GM23338 (cell line): ENCODE measurements at places on chromosomes 11 and 22. TPM values are rescaled to one million over a fixed set of nuclear protein-coding genes. Genes with fewer than 3 reads are reported as not detected.

GRCh38 chr11:67351275-67352005, 1.9 kb downstream of the POLD4 start:
- no peak overlapping the region for H3K4me3 ChIP-seq
- H3K27me3 ChIP-seq, result no peaks in the 10 kb centered on the region
- H3K4me1 ChIP-seq, result peaks cover 9% of the 10 kb centered on the region
- no peak overlapping the region for H3K27ac ChIP-seq

- no peaks in the 10 kb centered on the region for H3K36me3 ChIP-seq
- peaks cover 44% of the 10 kb centered on the region for H3K27me3 ChIP-seq
- H3K27ac ChIP-seq, result no peak overlapping the region
- no peak overlapping the region for H3K4me3 ChIP-seq
- H3K4me1 ChIP-seq, result peaks cover 10% of the 10 kb centered on the region; the same call in 1 of the 2 replicates
- no peak for DNase-seq
These were observed 4.8 kb downstream of the DSCAML1 start for GRCh38 chr11:117792241-117792640.

Gene MIAT
- 51.4 and 63.6 TPM in 2 replicates for total RNA-seq

DNA sequence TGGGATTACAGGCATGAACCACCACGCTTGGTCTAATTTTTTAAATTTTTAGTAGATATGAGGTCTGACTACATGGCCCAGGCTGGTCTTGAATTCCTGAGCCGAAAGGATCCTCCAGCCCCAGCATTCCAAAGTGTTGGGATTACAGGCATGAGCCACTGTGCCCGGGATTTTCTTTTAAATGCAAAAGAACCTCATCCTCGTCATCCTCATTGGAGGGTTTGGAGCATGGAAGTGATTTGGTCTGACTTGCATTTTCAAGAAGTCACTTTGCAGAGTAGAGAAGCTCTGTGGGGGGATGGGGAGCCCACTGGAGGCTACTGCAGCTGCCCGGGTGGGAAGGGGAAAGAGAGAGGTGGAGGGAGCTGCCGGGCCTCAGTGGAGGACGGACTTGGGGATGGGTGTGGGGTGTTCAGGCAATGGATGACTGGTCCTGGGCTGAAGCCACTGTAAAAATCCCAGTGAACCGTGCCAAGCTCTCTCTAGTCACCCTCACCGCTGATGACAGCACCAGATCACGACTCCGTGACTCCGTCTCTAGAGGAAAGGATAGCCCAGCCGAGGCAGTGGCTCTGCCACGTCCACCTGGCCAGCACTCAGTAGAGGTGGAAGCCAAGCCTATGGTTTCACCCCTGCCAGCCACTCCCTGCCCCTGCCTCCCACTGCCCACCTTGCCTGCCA, 32.8 kb upstream of the SLC22A12 start:
- no peak overlapping the region for H3K4me3 ChIP-seq
- H3K27me3 ChIP-seq, result no peaks in the 10 kb centered on the region
- H3K36me3 ChIP-seq, result no peaks in the 10 kb centered on the region
- peaks cover 9% of the 10 kb centered on the region for H3K4me1 ChIP-seq
- no peak overlapping the region for H3K27ac ChIP-seq

- no peaks in the 10 kb centered on the region for H3K4me1 ChIP-seq
- H3K27ac ChIP-seq, result no peak overlapping the region
- DNase-seq, result no peak
- no peak overlapping the region for H3K4me3 ChIP-seq
These were observed 9.9 kb upstream of the SEC14L3 start for GRCh38 chr22:30481711-30482110.

- no peaks in the 10 kb centered on the region for H3K4me1 ChIP-seq
- H3K4me3 ChIP-seq, result no peak overlapping the region
- no peaks in the 10 kb centered on the region for H3K27me3 ChIP-seq
- no peaks in the 10 kb centered on the region for H3K36me3 ChIP-seq
- H3K27ac ChIP-seq, result no peak overlapping the region
- no peak for DNase-seq
These were observed 213.3 kb downstream of the MN1 start for GRCh38 chr22:27588268-27588667.

- no peaks in the 10 kb centered on the region for H3K36me3 ChIP-seq
- H3K4me3 ChIP-seq, result no peak overlapping the region
- peaks cover 22% of the 10 kb centered on the region for H3K4me1 ChIP-seq
These were observed 47.8 kb downstream of the ABTB2 start for GRCh38 chr11:34309965-34310364.

Gene EFCAB6
- 1.8 and 1.9 TPM in 2 replicates for total RNA-seq

Gene NRGN
- 0.24 TPM in 1 of 2 replicates, not detected in the other for total RNA-seq

Gene PAX6
- 0.17 and 1.0 TPM in 2 replicates for total RNA-seq

DNA sequence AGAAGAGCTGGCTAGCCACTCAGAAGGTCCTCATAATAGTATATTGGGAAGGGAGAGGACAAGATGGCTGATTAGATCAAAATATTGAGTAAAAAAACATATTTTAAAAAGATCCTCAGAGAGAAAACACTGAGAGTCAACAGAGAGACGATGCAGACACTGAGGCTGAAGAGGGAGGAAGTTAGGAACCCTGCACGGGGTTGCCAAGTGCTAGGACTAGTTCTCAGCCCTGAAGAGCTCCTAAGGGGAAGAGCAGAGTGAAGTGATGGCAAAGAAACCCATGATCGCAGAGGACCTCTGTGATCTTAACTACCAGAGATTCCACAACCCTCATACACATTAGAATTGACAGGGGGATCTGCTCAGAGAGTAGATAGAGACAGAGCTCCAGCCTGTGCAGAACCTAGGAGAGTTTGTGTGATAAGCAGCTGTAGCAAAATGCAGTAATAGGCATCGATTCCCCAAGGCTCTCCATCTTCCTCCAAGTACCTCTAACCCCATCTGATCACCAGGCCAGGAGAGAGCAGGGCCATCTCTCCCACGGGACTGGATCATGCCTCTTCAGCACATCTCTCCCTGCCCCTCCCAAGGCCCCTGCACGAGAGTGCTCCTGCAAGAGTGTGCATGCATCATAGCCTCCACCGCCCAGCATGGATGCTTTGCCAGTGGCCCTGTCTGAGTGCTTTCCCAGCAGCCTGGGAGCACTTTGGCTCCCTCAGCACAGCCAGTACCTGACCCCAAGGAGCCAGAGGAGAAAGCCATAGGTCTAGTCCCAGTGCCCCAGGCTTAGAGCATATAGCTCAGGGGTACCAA, 41.2 kb upstream of the ARL14EP start:
- H3K36me3 ChIP-seq, result no peaks in the 10 kb centered on the region
- H3K27me3 ChIP-seq, result no peaks in the 10 kb centered on the region
- DNase-seq, result no peak
- H3K27ac ChIP-seq, result no peak overlapping the region

Gene GRAMD1B
- total RNA-seq, result 20.0 and 24.3 TPM in 2 replicates

Gene CENPM
- 40.0 and 61.6 TPM in 2 replicates for total RNA-seq

Gene SMIM35
- total RNA-seq, result not detected in 2 replicates

- no peaks in the 10 kb centered on the region for H3K36me3 ChIP-seq
- DNase-seq, result no peak
- H3K4me3 ChIP-seq, result no peak overlapping the region
- H3K4me1 ChIP-seq, result peaks cover 8% of the 10 kb centered on the region; the same call in 1 of the 2 replicates
- no peak overlapping the region for H3K27ac ChIP-seq
These were observed 1.4 kb downstream of the GSTT4 start for GRCh38 chr22:24003887-24004286.
